ENCODE measurements at places on chromosomes 13 and 19.

DNA sequence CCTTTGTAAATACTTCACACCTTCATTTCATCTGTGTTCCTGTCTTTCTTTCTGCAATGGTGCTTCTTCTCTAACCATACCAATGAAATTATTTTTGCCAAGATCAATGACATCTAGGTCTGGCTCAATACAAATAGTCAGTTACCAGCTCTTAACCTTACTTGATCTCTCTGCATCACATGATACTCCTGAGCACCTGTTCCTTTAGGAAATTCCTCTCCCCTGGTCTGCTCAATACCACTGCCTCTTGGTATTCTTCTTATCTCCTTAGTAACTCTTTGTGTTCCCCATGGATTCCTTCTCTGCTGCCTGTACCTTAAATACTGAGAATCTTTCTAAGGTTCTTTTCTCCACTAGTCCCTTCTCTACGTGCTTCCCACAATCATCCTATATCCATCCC lies 25.9 kb downstream of the SOHLH2 start:
- no peak for DNase-seq

DNA sequence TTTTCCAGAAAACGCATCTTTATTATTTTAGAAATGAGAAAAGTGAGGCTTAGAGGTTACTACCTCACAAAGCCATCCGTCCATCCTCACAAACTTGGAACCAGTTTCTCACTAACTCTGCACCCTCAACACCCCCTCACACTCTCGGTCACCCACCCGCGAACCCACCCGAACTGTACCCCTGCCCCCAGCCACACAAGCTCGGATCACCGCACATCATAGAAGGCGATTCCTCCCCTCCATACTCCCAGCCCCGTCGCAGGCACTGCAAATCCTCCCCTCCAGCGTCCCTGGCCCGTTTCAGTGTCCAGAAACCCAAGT lies 238 bp downstream of the ZNF260 start:
- DNase-seq, result no peak

DNA sequence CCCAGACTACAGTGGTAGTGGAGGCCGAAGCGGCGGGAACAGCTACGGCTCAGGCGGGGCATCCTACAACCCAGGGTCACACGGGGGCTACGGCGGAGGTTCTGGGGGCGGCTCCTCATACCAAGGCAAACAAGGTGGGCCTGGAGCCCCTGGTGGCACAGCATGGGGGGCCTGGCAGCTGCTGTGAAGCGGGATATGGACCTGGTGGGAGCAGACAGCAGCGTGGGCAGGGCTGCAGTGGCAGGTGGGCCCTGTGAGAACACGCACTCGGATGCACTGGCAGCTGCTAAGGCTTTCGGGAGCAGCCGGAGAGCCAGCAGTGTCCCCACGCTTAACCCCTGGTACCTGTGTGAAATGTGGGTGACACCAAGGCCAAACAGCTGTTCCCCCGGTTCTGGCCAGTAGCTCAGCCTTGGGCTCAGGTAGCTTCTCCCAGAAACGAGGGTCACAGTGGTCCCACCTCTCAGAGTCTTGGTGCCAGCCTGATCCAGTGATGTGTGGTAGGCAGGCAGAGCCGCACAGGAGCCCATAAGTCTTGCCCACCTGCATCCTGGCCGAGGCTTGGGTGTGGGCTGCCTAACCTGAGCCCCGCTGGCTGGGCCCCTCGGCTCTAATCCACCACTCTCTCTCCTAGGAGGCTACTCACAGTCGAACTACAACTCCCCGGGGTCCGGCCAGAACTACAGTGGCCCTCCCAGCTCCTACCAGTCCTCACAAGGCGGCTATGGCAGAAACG lies 12.5 kb upstream of the QTRT1 start:
- no peak for DNase-seq

DNA sequence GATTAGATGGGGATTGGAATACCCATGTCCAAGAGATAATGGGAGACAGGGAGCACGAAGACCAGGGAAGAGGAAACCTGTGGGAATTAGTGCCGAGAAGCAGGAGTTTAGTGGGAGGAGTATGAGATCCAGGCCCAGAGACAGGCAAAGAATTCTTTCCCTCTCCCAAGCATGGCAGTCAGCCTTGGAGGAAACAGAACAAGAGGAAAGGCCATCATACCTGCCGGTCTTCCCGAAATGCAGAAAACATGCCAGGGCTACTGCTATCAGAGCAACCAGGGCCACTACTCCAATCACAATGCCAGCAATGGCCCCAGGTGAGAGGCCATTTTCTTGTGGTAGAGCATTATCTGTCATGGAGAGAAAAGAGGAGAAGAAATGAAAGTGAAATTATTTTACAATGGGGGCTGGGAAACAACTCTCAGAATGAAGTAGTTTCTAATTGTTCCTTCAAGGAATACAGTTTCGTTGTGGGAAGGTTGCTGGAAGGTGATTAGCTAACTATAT lies 16.1 kb downstream of the CEACAM1 start:
- DNase-seq, result no peak

DNA sequence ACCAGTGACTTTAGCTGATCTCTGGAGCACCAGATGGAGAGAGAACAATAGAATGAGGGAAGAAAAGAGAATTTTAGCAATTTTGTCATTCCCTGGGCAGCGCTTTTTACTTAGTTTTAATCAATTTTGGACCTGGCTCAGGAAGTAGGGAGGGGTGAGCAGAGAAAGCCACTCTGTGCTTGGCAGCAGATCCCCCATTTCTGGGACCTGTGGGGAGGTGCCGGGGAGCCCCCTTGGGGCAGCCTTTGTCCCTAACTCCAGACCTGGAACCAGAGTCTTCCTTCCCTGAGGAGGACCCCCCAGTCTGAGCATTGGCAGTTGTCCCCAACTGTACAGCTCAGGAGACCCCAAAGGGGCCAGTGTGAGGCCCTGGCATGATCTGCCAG lies 10.5 kb downstream of the LYL1 start:
- DNase-seq, result no peak

DNA sequence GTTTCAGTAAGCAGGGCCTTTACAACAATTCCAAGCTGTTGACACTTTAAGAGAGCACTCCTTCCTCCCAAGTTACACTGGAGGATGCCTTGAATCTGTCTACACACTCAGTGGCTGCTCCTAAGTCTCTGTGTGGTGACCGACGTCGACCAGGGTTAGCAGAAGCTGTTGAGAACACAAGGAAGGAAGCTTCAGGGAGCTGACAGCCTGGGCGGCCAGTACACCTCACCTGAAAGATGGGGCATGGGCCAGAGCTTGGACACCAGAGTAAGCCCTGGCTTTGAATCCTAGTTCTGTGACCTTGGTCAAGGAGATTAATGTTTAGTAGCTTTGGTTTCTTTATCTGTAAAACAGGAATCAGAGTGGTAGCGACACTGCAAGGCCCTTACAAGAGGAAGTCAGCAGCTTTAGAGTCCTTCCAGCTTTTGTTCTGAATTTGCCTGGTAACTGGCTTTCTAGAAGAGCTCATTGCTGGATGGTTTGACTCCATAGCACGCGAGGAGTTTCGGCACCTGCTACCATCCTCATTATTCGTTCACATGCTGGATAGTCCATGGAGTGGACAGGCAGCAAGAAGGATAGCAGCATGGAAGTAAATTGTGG lies 214.2 kb downstream of the FGF9 start:
- no peak for DNase-seq

GRCh38 chr13:94711561-94712286 lies 621 bp downstream of the SOX21 start:
- no peak for DNase-seq

GRCh38 chr19:18751571-18751970 lies 39.5 kb downstream of the COMP start:
- no peak for DNase-seq

- DNase-seq, result no peak
Measured at GRCh38 chr19:51462276-51462675, 4.0 kb upstream of the SIGLEC8 start.

GRCh38 chr19:44626048-44626624 lies 12.8 kb downstream of the IGSF23 start:
- DNase-seq, result no peak

DNA sequence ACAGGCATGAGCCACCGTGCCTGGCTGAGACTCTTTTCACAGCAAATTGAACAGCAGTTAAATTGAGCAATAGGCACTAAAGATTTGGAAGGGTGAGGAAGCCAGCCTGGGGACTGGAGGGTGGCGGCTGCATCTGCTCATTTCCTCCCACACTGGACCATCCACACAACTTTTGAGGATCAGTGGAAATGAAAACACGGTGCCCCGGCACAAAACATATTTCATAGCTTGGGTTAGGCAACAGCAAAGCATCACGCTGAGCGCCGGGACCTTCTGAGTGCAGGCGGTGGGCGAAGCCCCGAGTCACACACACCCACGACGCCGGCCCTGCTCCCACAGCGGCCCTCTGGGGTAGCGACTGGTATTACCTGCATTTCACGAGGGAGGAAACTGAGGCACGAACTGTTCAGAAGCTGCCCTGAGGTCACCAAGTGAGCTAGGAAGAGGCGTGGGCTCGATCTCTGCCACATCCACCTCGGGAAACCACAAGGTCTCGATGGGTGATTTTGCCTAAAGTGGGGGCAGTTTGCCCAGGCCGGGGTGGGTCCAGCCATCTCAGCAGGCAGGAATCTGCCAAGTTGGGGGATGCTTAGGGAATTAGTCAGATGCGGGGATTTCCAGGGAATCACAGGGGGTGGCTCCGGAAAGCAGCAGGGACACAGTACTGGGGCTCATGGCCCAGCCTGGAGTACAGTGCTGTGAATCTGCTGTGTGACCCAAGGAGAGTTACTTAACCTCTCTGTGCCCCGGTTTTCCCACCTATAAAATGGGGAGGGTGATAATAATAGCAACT lies 3.5 kb upstream of the SBNO2 start:
- no peak for DNase-seq

DNA sequence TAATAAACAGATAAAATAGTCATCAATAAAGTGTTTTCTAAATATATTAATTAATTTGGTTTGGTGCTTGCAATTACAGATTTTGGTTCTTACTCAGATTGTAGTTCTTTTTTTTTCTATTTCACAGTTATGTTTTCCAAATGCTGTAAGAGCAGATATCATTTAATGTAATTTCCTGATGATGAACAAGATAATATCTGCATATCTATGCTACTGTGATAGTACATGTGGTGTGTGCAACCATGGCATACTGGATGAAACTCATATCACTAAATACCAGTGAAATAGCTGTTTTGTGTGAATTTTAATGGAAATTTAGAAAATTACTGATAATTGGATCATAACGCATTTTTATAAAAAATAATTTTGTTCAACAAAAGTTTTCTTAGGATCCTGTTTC lies 88.8 kb upstream of the MAB21L1 start:
- DNase-seq, result no peak

- DNase-seq, result no peak
Measured at GRCh38 chr13:95579303-95579702, 26.8 kb downstream of the CLDN10 start.

GRCh38 chr13:112729408-112729807 lies 39.6 kb downstream of the ATP11A start:
- no peak for DNase-seq

DNA sequence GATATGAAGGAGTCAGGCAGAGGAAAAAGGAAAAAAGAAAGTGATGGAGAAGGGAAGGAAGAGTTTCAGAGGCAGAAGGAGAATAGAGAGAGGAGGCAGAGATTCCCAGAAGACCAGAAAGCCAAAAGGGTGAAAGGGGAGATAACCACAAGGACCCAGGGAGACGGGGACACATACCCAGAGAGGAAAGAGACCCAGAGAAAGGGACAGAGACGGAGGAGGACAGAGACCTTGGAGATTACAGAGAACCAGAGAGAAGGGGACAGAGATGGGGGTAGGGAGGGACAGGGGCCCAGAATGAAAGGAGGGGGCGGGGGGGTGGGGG lies 1.4 kb downstream of the PTH2 start:
- no peak for DNase-seq

- DNase-seq, result no peak
Measured at GRCh38 chr13:63983366-63983765, 2567.7 kb upstream of the PCDH20 start.

GRCh38 chr13:53012707-53013106 lies 15.9 kb upstream of the OLFM4 start:
- DNase-seq, result no peak

GRCh38 chr13:86870444-86870843 lies 800.7 kb upstream of the SLITRK5 start:
- DNase-seq, result no peak

DNA sequence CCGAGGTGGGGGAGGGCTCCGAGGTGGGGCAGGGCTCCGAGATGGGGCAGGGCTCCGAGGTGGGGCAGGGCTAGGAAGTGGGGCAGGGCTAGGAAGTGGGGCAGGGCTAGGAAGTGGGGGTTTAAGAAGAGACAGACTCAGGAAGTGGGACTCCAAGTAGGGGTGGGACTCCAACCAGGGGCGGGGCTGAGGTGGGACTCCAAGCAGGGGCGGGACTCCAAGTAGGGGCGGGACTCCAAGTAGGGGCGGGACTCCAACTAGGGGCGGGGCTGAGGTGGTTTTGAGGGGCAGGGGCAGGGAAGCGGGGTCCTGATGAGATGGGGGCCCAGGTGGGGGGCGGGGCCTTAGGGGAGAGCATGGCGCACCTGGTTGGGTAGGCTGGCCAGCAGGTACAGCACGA lies 13.6 kb downstream of the CFD start:
- no peak for DNase-seq

GRCh38 chr13:112055036-112055914 lies 11.7 kb upstream of the SOX1 start:
- no peak for DNase-seq

- DNase-seq, result no peak
Measured at GRCh38 chr19:9786342-9786741, 17.8 kb upstream of the ZNF846 start.

DNA sequence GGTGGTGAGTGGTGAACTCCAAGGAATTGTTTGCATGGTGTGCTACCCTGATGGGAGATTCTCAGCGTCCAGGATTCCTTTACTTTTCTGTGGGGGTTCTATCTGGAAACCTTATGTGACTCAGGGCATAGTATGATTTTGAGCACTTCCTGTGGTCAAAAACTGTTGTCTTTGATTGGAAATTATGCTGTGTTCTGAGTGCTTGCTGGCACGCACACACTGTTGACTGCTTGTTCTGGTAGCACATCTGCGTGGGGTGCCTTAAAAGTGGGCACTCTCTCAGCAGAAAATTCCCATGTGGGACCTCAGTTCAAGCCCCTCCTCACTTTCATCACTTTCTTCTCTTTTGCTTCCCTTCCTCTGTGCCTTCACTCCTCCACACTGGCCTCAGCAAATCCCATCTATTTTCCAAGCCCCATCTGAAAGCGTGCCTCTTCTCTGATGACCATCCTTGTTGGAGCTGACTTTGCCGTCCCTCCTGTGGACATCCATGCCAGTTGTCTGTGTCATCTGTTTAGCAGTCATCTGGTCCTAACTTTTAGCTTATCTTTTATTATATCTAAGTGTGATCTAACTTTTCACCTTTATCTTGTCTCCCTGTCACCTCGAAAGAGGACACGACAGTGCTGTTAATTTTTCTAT lies 56.4 kb upstream of the NPAS1 start:
- no peak for DNase-seq

GRCh38 chr13:76523740-76524340 lies 362.4 kb downstream of the KCTD12 start:
- DNase-seq, result no peak

Measured in activated naive CD8-positive, alpha-beta T cell treated with anti-CD3 and anti-CD28 coated beads, Interleukin-2, amount 50 U/mL, for 16 hours (primary cell).